ENCODE measurements at places on chromosomes 7 and 10.
A peak's percentile ranks its signal among the peaks of the same experiment; 100 is the strongest.

GRCh38 chr7:8938044-8938805 lies 504.8 kb downstream of the NXPH1 start:
- DNase-seq: no peak

DNA sequence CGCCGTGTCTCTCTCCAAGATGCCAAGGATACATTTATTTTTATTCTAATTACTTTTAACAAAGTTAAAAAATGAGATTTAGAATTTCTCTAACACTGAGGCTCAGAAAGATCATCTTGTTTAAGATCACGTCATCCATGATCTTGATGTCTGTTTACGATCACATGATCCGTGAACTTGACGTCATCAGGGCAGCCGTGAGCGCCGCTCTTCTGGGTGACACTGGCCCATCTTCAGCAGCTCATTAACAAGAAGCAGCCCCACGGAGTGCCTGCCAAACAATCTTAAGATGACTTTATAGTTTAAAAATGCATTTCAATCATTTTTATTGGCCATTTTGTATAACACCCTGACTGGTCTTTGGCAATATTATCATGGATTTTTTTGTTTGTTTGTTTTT lies 291.1 kb upstream of the PRKCQ start:
- DNase-seq: no peak

DNA sequence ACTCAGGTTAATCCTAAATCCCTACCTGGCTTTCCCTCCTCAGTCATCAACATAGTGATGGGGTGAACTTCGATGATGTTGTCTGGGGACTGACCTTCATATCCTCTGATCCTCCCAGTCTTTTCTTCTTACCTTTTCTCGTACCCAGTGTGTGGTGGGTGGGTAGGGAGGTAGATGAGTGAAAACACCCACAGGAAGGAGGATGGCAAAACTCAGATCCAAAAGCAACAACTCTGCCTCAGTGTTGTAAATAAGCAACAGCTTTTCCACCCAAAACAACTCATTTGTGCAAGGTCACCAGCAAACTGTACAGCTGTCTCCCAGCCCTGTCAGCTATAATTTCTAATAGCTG lies 38.6 kb downstream of the VOPP1 start:
- no peak for DNase-seq

GRCh38 chr7:27433581-27433980 lies 191.0 kb downstream of the EVX1 start:
- DNase-seq: no peak

- DNase-seq: no peak
These were observed 25.5 kb downstream of the KLHDC10 start for GRCh38 chr7:130095812-130096211.

- peak; percentile 44 for DNase-seq
These were observed 521.7 kb downstream of the ADRA2A start for GRCh38 chr10:111598433-111599059.

- no peak for DNase-seq
These were observed 200.2 kb downstream of the DNAJC1 start for GRCh38 chr10:21803374-21803773.

GRCh38 chr7:106823631-106824030 lies 41.5 kb upstream of the PIK3CG start:
- DNase-seq: peak; percentile 19

GRCh38 chr7:134108802-134109201 lies 18.3 kb upstream of the LRGUK start:
- DNase-seq: no peak

GRCh38 chr10:22539579-22540298 lies 174.6 kb downstream of the PIP4K2A start:
- no peak for DNase-seq

DNA sequence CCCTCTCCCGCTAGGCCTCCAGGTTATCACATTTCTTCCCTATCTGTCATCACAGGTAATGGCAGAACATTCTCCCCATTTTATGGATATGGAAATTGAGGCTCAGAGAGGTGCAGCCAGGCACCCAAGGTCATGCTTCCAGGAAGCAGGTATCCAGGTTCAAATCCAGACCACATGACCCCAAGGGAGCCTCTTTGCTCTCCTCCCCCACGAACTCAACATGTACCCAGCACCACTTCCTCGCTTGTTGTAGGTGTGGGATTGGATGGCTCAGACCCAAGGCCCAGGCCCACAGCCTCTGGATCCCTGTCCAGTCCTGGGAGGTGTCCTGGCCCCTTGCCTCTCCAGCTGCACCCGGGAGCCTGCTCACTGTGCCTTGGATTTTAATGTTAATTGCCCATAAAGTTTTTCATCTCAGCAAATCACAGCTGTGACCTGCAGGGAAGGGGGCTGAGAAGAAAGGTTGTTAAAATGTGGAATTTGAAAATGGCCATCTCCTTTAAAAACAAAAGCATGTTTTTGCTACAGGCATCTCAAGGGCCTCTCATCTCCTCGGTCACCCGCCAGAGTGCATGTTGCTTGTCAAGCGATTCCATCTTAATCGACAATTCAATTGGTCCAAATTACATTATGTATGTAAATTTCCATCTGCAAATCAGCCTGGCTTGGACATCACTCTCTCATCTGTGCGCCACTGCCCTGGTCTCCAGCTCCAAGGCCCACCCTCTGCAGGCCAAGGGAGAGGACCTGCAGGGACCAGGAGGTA lies 205.4 kb upstream of the ZMIZ1 start:
- no peak for DNase-seq

DNA sequence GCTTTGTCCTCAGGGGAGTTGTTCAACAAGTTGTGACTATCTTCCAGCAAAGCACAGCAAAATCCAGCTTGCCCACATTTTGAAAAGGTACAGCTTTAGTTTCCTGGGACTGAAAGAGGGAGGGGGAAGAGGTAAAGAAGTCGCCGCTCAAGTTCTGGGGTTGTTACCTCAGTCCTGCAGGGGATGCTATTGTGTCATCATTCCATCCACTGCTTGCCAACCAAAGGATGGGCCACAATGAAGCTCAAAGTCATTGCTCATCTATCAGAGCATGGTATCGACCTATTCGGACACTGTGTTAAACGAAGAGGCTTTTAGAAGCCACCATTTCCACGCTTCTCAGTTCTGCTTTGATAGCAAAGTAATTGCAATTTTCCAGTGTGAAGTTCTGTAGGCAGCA lies 34.3 kb downstream of the NPY start:
- no peak for DNase-seq

GRCh38 chr7:74627661-74628411 lies 29.7 kb upstream of the GTF2I start:
- peak; percentile 70 for DNase-seq

DNA sequence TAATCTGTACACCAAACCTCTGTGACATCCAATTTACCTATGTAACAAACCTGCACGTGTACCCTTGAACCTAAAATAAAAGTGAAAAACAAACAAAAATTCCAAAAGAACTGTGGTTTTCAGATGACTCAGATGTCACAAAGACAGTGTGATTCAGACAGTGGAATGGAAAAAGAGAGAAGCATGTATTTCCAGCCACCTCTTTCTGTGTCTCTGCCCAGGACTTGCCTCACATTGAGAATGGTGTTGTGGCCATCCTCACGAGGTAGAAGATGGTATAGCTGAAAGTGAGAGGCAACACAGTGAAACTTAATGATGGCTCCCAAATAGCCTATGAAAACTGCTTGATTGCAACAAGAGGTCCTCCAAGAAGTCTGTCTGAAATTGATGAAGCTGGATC lies 78.0 kb downstream of the ARL5B start:
- peak; percentile 54 for DNase-seq

DNA sequence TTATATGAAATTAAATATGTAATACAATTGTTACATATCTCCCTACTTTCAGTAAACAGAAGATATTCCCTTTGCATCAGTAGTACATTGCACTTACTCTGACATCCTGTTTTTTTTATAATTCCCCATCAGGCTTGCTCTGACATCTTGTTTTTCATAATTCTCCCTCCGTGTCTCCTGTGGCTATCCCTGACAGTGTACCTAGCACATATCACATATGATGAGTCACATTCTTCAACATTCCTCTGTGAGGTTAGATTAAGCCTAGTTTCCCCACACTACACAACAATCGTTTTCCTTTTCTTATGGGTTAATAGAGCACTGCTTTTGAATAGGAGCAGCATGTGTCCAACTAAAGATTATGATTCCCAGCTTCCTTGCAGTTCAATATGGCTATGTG lies 250.6 kb upstream of the NPVF start:
- no peak for DNase-seq

DNA sequence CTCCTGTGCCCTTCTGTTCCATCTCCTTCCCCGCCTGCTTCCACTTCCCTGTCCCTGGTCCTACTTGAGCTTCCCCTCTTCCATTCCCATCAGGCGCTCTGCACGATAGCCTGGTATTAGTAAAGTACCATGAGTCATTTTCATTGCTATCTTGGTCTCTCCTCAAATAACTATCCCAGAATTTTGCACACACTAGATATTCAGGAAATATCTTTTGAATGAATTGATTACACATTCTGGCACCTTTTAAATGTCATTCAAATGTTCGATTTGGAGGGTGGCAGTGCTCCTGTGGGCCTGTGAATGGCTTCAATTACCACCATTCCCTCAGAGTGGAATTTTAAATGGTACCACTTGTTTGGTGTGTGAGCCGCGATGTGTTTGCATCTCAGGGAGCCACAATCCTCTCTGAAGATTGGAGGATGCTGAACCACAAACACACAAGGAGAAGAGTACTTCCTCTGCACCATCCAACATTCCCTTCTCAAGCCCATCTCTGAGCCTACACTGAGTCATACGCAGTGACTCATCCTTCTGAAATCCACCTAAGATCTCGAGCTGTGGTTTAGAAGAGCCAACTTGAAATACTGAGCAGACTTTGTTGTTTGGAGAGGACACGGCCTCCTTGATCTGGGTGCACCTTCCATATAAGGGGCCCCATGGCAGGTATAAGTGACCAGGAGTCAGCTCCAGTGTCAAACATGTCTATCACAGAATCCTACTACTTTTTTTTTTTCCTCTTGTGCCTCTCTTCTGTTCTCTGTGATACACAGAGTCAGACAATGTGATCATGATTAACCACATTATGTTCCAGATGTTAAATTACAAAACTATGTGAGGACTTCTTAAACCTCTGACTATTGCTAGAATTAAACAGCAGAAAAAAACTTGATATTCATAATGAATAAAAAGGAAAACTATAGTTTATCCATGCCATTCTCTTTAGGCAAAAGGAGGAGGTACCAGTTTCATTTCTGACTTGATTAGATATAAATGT lies 81.9 kb downstream of the BMPER start:
- peak; percentile 97 for DNase-seq

GRCh38 chr7:129072479-129073011 lies 17.6 kb upstream of the TNPO3 start:
- DNase-seq: no peak

DNA sequence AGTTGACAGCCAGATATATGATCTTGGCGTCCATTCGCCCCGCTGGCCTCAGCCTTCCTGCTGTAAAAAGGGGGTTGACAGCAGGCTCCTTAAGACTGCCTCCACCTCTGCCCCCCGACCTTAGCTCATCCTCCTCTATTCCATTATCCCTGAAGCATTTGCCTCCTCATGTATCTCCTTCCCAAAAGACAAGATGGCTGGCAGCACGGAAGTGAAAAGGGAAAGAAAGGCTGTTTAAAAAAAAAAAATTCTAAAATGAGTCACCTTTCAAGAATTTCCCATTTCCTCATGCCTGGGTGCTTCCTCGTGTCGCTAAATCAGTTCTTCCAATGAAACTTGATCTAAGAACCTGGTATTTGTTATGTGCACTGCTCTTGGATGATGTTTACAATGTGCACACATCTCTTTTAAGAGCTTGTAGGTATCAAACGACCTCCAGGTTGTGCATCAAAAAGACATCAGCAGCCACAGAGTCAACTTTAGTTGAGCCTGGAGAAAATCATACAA lies 1.7 kb downstream of the SCRN1 start:
- DNase-seq: peak; percentile 43

DNA sequence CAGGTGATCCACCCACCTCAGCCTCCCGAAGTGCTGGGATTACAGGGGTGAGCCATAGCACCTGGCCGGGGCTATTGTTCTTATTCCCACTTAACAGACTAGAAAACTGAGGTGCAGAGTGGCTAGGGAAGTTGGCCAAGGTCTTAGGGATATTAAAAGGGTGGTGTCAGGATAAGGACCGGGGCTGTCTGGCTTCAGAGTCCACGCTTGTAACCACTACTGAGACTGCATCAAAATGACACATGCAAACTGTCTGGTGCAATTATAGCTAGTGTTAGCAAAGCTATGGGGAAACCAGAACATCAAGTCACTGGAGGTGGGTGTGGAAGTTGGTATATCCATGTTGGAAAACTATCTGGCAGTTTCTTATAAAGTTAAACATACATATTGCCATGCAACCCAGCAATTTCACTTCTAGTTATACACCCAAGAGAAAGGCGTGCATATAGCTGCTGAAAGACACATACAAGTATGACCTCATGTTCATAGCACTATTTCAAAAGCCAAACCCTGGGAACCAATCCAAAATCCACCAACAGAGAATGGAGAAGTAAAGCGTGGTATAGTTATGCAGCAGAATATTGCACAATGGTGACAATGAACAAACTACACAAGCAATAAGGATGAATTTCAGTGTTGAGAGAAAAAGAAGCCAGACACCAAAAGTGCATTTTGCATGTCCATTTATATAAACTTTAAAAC lies 33.9 kb upstream of the EEPD1 start:
- DNase-seq: peak; percentile 98

- no peak for DNase-seq
These were observed 11.7 kb upstream of the HILPDA start for GRCh38 chr7:128443831-128444600.

- DNase-seq: no peak
These were observed 1.9 kb downstream of the KCND2 start for GRCh38 chr7:120274899-120275298.

GRCh38 chr7:73992101-73992562 lies 35.8 kb upstream of the ELN start:
- peak; percentile 44 for DNase-seq

- no peak for DNase-seq
These were observed 923.6 kb downstream of the GATA3 start for GRCh38 chr10:8978100-8978499.

- DNase-seq: peak; percentile 38
These were observed 163.0 kb upstream of the PPP1R3A start for GRCh38 chr7:114081606-114082425.

DNA sequence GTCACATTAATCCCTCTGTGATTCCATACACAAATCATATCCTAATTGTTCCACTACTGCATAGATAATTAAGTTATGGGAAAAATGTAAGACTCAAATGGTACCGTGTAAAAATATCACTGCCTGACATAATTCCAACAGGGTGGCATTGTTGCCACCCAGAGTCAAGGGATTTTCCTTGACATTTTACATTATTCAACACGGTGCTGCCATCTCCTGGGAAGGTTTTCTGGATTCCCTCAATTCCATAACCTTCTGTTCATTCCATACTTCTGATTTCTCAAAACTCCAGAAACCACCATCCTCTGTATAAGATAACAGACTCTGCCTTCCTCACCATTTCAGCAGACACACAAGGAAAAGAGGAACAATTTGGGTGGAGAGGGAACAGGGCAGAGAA lies 495.9 kb downstream of the XPNPEP1 start:
- DNase-seq: no peak

- DNase-seq: no peak
These were observed 173.3 kb upstream of the ZNF804B start for GRCh38 chr7:88586219-88586618.

DNA sequence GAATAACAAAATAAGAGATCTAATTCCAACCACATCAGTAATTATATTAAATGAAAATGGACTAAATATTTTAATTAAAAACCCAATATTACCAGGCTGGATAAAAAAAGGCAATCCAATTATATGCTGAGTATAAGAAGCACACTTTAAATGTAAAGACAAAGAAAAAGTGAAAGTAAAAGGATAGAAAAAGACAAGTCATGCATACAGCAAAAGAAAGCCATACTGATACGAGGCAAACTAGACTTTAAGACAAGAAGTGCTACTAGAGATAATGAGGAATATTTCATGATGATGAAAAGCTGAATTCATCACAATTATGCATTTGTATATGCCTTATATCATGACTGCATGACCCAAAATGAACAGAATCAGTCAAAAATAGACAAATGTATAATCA lies 628.6 kb downstream of the PHTF2 start:
- DNase-seq: no peak
